ENCODE measurements at places on chromosomes 6 and 20.

GRCh38 chr20:33993576-33994221 lies at the start of gene RALY:
TSS of gene RALY (plus strand) at chr20:33993911. CDS start at chr20:34072075, 78,164 bp downstream.
- peak; percentile 84 for DNase-seq

- no peak for DNase-seq
Observed at GRCh38 chr20:20215976-20216727, 151.8 kb upstream of the INSM1 start.

DNA sequence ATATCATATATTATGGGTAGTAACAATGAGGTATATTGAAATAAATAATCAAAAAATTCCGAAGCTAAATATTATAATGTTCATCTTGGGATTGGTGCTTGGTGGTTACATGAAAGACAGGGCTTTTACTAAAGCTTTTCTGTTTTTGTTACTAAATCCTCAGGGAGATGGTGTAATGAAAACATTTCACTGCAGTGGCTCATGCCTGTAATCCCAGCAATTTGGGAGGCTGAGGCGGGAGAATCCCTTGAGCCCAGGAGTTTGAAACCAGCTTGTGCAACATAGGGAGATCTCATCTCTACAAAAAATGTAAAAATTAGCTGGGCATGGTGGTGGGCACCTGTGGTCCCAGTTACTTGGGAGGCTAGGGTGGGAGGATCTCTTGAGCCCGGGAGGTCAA lies 42.9 kb downstream of the AFG1L start:
- no peak for DNase-seq

- DNase-seq, result no peak
Observed at GRCh38 chr6:84546427-84546914, 217.9 kb downstream of the TBX18 start.

- DNase-seq, result no peak
Observed at GRCh38 chr6:1081551-1082284, 230.2 kb upstream of the FOXQ1 start.

DNA sequence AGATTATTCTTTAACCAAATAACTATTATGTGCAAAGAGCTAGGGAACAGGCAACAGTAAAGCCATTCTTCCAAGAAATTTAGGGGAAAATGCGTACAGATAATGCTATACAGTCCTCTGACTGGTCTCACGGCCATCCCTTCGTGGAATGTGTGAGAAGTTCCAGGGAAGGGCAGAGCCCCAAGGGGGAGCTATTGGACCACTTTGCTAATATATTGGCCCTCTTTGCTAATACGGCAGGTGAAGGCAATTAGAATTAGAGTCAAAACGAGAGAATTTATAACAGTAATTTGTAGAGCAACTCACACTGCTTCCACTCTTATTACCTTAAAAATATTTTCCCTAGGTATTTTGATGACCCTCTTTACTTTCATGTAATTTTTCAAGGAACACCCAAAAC lies 140.4 kb downstream of the IMPG1 start:
- DNase-seq, result no peak

DNA sequence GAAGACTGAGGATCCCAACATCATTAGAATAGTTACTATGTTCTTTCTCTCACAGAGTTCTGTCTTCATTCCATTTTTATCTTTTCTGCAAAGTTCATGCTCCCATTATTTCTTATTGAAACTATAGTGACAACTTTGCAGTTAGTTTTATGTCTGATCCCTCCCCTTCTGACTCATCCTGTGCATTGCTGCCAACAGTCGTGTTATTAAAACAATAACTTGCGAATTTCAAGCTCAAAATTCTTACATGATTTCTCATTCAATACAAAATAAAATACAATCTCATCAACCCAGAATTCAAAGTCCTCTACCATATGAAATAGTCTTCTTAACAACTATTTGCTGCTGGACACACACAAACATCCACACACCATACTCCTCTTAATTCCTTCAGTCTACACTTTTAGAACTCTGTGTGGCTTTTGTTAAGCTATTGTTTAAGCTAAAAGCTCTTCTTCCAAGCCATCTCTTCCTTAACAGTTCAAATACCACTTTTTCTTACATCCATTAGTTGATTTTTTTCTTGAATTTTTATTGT lies 261.4 kb upstream of the IRAK1BP1 start:
- DNase-seq, result no peak

GRCh38 chr20:5657190-5657875 lies 92.9 kb upstream of the SHLD1 start:
- DNase-seq, result no peak

DNA sequence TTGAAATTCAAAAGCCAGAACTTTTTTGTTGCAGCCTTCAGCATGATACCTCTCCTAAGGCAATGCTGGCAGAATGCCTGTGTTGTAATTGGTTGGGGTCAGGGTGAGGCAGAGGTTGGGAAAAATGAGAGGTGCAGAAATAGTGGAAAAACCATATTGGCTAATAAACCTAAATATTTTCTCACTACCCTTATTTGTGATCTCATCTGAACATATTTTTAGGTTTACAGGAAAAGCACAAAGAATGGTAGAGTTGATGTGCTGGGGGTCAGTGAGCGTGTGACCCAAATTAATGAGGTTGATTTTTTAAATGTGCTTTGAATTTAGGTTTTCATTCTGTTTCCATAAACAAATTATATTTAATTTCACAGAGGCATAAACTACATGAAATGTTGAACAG lies 437.3 kb downstream of the HDGFL1 start:
- DNase-seq, result no peak
